ENCODE measurements at places on chromosomes 6 and 20. TPM values are rescaled to one million over a fixed set of nuclear protein-coding genes. Genes with fewer than 3 reads are reported as not detected.

The MCHR2 gene
- total RNA-seq = not detected

The HMGCLL1 gene
- not detected for total RNA-seq

The NRN1 gene
- total RNA-seq = not detected

The PLG gene
- total RNA-seq = not detected

The SLC17A2 gene
- total RNA-seq = not detected

The IP6K3 gene
- total RNA-seq = not detected

The NKAPL gene
- total RNA-seq = 1.7 TPM

The DNMT3B gene
- 2.6 TPM for total RNA-seq

The TMEM217 gene
- total RNA-seq = 0.63 TPM

The AIF1 gene
- not detected for total RNA-seq

The PSMA7 gene
- 371 TPM for total RNA-seq

The NHSL1 gene
- 18.8 TPM for total RNA-seq

The SSTR4 gene
- not detected for total RNA-seq

The CYP21A2 gene
- not detected for total RNA-seq

The HRH3 gene
- not detected for total RNA-seq

The FOXS1 gene
- total RNA-seq = not detected

The DPPA5 gene
- total RNA-seq = not detected

The SRMS gene
- total RNA-seq = 0.11 TPM

The MUC21 gene
- total RNA-seq = not detected

The ANKRD66 gene
- total RNA-seq = not detected

The CSNK2B gene
- 203 TPM for total RNA-seq

The HLA-DRB1 gene
- not detected for total RNA-seq

The GINS1 gene
- total RNA-seq = 23.2 TPM

The DCDC2 gene
- 0.34 TPM for total RNA-seq

The KCNQ5 gene
- total RNA-seq = 6.4 TPM

The TBXT gene
- total RNA-seq = not detected

The BHLHE23 gene
- not detected for total RNA-seq

The SLC52A3 gene
- 2.1 TPM for total RNA-seq

The TTK gene
- 38.8 TPM for total RNA-seq

The MATN4 gene
- total RNA-seq = 0.10 TPM

The FGD2 gene
- 0.07 TPM for total RNA-seq

The NHLRC1 gene
- total RNA-seq = 2.1 TPM

The ELOVL2 gene
- total RNA-seq = 0.18 TPM

The BPIFB1 gene
- not detected for total RNA-seq

The PREX1 gene
- total RNA-seq = 1.3 TPM

The CAGE1 gene
- 0.07 TPM for total RNA-seq

The MYMX gene
- total RNA-seq = not detected

The CCR6 gene
- total RNA-seq = not detected

The CNPY3 gene
- 34.5 TPM for total RNA-seq

The BPHL gene
- 13.2 TPM for total RNA-seq

The PRRT1 gene
- 0.37 TPM for total RNA-seq

The SLC22A7 gene
- not detected for total RNA-seq

The TNNC2 gene
- total RNA-seq = not detected

The NKX2-2 gene
- not detected for total RNA-seq

The NCOA6 gene
- total RNA-seq = 16.1 TPM

The QRSL1 gene
- total RNA-seq = 14.7 TPM
